ENCODE measurements at places on chromosomes 4 and X.

DNA sequence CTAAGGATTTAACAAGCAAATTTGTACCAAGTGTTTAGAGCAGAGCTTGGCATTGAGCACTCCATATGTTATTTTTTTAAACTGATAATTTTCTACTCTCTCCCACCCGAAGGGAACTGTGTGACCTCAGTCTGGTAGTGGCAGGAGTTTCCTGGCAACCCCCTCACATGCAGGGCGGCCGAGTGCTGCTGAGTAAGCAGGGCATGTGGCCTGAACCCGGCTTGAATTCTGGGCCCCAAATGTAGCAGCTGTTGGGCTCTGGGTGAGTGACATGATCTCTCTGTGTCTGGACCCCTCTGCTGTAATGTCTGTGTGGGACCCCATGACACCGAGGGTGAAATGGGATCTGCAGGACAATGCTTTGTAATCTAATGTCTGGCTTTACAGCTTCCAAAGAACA, 13.6 kb upstream of the C4orf50 start:
- DNase-seq = no peak

DNA sequence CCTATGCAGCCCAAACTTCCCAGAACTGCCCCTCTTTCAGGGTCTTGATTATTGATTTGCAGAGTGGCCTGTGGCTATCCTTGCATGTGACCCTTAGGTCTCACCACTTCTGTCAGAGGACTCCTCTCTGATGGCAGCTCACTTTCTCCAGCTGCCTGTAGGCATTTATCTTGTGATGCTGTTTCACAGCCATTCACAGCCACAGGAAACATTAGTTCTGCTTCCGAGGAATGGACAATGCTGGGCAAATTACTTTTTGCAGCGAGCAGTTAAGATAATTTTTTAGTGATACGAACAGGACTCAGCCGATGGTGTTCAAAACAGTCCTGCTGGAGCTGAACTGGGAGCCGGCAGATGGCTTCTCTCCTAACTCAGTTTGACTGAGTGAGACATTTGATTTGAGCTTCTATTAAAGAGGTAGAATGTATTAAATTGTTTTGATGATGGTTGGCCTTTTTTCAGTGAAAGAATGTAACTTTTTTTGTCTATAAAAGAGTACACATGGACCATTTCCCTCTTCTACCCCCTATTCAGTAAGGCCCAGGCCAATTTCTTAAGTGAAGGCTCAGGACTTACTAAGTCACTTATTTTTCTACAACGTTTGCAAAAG, 58.4 kb upstream of the TMEM150C start:
- DNase-seq = no peak

GRCh38 chr4:6695660-6696610, 2.3 kb downstream of the S100P start:
- no peak for DNase-seq

DNA sequence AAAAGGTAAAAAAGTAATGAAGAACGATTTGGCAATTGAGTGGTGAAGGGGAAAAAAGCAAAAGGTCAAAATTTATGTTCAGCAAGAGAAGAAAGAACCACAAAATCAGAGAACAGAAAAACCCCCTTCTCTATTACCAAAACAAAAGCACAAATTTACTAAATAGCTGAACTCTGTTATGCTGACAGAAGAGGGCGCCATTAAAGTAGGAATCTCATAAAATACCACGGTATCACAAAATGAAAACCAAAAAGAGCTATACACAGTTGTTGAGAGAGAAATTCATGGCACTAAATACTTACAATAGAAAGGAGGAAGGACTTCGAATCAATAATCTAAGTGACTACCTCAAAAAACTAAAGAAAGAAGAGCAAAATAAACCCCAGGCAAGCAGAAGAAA, 69.6 kb upstream of the CXorf66 start:
- DNase-seq = no peak

GRCh38 chr4:94426783-94427182, 25.0 kb upstream of the PDLIM5 start:
- no peak for DNase-seq

- no peak for DNase-seq
These were observed 18.0 kb downstream of the BST1 start for GRCh38 chr4:15720851-15721250.

GRCh38 chrX:100895365-100896075, 21.4 kb upstream of the NOX1 start:
- no peak for DNase-seq

GRCh38 chrX:70979136-70979762, 48.4 kb upstream of the SLC7A3 start:
- no peak for DNase-seq

DNA sequence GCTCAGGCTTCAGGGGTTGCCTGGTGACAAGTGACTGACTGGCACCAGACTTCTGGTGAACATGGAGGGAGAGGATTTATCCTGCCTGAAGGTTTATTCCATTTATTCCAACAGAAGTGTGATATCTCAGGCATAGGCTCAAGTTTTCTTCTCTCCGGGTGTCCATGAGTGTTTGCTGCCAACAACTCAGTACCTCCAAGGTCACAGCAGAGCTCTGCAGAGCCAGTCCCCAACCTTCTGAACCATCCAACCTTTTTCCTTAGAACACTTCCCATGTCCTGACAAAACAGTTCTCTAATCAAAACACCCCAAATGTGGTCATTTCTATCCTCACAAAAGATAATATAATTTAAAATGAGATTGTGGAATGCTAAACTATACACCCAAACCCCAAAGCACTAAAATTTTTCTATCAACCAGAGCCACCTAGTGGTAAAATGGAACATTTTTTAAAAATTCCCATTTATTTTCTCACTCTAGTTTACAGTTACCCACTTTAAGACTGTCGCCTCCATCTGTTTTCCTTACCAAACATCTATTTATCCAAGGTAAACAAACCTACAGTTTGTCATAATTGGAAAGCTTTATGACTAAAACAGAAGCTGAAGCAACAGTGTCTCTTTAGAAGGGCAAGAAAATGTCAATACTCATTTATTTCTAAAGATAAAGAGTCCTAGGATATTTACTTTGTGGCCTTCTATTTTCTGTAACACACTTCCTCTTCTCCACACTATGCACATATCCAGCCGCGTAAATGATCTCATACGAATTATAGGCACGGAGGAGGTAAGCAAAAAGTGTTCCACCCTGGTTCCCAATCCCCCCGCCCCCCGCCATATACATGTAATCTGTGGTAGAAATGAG, 39.5 kb downstream of the TMEM154 start:
- DNase-seq = no peak

DNA sequence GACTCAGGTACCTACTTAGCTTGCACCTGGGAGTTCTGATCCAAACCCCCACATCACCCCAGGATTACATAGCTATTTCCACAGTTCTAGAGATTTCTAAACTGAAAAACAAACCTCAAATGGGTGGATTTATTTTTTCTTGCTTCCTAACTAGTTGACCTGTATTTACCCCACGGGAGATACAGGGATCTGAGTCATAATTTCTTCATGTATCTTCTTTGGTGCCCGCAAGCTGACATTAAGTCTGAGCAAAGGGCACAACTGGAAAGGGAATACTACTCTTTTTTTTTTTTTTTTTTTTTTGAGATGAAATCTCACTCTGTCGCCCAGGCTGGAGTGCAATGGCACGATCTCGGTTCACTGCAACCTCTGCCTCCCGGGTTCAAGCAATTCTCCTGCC, 10.0 kb upstream of the ELOVL6 start:
- no peak for DNase-seq

DNA sequence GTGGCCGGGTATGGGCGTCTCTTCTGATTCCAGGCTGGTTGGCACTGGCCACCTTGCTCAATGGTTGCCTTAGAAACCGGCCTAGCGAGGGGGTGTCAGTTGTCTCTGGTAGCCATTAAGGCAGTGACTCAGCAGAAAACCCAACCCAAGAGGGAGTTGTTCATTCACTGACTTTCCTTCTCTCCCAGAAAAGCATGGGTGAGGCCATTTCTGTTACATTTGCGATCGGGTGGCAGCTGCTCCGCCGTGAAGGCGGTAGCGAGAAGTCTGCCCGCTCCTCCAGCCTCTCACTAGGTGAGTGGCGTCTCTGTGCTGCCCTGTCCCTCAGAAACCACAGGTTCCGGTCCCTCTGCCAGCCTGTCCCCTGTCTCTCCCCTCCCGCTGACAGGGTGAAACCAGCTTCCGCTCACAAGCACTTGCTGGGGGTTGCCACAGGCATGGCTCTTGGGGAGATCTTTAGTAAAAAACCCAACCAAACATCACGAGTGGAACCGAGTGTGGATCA, 17.4 kb downstream of the IRAK1 start:
- DNase-seq = no peak

- DNase-seq = no peak
These were observed 293.1 kb downstream of the TRIML1 start for GRCh38 chr4:188432328-188432727.

GRCh38 chrX:53440621-53441517, 6.7 kb upstream of the HSD17B10 start:
- no peak for DNase-seq

DNA sequence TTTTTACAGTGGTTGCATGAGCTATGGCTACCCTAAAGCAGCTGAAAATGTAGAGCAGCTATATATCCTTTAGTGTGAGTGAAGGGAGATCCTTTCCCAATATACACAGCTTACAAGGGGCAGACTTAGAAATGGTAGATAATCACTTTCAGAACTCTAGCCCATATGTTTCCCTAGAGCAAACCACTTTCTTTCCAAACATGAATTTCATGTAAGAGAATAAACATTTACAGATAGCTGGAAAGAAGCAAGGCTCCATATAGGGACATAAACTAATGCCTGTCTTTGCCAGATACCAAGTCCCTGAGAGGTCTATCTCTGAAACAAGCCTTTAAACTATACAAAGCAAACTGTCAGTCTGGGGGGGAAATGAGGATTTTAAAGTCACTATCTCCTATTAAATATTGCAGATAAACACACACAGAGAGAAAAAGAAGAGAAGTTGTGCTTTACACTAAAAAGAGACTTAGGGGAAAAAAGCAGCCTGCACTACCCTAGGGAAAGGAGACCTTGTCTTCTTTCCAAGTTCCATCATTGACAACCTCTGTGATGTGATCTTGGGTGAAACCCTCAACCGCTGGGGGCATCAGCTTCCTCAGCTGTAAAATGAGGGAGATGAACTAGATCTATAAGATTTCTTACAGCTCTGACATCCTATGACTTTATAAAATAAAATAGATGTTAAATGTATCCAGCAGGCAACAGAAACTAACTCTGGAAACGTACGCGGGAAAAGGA, 73.6 kb downstream of the TMEM156 start:
- no peak for DNase-seq

GRCh38 chr4:126748736-126749135, 884.0 kb upstream of the INTU start:
- no peak for DNase-seq

DNA sequence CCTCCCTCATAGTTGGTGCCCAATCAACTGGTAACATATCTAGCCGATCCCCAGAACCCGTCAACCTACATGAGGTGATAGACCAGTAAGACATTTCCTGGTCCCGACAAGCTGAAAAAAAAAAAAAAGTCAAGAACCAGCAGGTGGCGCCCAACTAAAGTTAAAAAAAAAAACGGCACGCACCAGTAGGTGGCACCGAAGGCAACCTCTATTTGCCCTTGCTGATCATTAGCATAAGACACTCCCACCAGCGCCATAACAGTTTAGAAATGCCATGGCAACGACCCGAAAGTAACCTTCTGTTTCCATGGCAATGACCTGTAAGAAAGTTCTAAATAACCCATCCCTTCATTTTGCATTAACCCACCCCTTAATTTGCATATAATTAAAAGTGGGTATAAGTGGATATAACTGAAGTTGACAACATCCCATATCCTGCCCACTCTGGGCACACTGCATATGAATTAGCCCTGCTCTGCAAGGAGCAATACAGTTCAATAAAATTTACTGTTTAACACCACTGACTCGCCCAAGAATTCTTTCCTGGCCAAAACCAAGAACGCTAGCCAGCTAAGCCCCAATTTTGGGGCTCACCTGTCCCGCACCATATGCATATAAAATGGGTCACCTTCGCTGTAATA, 83.9 kb upstream of the SPANXB1 start:
- no peak for DNase-seq

- DNase-seq = no peak
These were observed 511.7 kb upstream of the KLHL4 start for GRCh38 chrX:87005885-87006284.

GRCh38 chr4:26319949-26320537, 771 bp upstream of the RBPJ start:
- peak; percentile 16 for DNase-seq

- DNase-seq = no peak
These were observed 17.9 kb downstream of the OCRL start for GRCh38 chrX:129557844-129558480.

DNA sequence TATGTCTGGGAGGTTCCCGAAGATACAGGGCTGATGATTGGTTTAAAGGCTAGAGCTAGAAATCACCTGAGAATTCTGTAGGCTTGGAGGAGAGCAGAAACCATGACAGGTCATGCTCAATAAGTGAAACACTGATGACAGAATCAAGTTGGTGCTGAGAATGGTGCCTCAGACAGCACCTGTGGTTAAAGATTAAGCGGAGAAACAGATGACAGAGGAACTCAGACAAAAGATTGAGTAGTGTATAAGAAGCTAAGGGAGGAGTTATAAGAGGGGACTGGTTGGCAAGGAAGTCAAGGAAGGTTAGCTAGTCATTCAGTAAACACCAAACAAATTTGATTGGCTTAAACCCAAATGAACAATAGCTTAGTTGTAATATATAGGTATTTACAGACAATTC, 385.4 kb upstream of the CNKSR2 start:
- DNase-seq = no peak

DNA sequence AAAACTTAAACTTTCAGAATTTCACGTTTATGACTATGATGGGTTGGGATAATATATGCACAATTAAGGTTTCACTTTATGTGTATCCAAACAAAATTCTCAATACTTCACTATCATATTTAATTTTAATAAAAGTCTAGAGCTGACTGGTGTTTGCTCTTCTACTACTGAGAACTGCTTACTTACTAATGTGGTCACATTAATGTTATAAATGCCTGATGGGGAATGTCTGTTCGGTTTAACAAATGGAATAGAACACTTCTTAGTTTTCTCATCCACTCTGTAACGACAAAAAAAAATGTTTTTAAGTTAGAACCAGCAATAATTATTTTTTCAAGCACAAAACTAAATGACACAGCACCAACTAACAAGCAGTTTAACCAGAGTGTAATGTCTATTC, 34.3 kb downstream of the CDKL2 start:
- no peak for DNase-seq

DNA sequence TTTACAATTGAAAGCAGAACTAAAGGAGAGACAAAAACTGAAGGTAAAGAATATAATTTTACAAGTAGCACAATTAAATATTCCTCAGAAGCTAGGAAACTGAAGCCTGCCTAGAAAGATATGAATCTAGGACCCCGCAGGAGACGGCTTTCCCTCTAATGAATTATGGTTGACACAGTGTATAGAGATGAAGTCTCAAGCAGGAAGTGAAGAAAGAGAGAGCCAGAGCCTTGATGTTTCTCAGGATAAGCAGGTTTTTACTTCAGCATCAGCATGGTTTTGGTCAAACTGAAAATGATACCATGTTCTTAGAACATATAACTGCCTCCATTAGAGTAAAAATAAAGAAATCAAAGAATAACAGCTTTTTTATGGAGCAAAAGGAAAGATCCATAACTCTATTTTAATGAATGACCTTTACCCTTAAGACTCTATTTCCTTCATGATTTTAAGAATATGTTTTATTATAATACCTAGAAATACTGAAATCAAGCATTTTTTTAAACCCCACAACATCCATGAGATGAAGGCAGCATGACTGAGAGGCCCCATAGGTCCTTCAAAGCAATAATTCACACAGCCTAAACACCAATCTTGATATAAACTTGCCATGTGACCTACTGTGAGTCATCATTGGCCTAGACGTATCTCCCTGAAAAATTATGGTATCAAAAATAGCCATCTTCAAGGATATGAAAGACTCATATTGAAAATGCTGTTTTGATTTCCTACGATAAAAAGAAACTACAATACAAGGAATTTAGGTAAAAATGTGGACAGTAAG, 193.4 kb downstream of the PRDM5 start:
- no peak for DNase-seq
